MG63 (cell line): ENCODE measurements at places on chromosomes 4 and X.

DNA sequence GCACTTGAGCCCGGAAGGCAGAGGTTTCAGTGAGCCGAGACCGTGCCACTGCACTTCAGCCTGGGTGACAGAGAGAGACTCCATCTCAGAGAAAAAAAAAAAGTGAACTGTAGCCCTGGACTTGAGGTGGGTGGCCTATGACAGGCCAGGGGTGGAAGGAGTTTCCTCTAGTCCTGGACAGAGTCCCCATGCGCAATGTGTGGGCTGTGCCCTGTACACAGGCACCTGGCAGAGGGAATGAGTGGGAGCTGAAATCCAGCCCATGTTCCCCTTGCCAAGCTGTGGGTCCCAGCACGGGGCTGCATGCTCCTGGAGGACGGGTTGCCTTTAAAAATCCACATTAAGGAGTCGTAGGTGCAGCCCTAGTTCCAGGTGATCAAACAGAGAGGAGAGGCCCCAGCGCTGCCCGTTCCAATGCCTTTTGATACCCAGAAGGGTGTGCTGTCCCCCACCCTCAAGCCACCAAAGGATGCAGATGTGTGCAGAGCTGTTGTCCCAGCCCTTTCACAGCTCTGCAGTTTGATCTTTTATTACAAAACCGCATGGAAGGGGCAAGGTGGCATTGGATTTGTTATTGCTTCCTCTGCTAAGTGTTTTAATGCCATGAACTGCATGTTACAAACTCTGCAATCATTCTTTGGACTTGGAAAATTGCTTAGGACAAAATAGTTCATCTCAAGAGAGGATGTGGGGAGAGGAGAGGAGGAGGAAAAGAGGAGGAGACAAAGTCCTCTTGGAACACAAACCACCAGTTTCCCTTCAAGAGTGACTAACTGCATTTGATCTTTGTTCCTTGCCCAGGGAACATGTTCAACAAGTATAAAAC lies 38.0 kb upstream of the PDK3 start:
- no peak for DNase-seq

- DNase-seq: no peak
Observed at GRCh38 chr4:73193155-73193554, 65.4 kb downstream of the ANKRD17 start.

DNA sequence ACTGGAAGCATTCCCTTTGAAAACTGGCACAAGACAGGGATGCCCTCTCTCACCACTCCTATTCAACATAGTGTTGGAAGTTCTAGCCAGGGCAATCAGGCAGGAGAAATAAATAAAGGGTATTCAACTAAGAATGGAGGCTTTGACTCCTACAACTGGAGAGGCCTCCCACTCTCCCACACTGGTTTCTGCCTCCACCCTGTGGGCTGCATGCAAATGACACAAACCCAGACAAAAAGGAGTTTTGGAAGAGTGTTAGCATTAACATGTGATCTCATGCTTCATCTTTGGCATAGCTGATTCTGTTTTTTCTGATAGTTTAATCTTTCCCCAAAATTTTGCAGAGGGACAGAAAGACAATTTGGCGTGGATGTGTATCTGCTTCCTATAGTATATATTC lies 80.8 kb upstream of the IQCM start:
- DNase-seq: peak; percentile 37

DNA sequence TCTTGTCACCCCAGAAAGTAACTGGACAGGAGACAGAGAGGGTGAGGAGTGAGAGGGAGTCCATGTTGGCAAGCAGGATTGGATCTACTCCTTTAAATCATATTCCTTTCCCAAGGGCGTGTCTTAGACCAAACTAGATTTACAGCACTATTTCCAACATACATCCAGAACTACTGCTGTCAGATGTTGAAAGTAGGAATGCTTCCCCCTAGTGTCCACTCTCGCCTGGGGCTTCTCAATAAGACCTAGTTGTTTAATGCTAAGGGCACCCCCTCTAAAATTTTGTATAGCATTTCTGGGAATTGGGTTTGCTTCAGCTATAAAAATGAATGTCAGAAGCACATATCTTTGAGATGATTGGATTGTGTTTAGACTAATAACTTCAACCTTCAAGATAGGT lies 13.3 kb downstream of the OFD1 start:
- DNase-seq: peak; percentile 27

- no peak for DNase-seq
Observed at GRCh38 chrX:3516051-3516541, 169.6 kb upstream of the MXRA5 start.

GRCh38 chr4:184253072-184253420 lies 35.4 kb upstream of the ENPP6 start:
- DNase-seq: no peak

DNA sequence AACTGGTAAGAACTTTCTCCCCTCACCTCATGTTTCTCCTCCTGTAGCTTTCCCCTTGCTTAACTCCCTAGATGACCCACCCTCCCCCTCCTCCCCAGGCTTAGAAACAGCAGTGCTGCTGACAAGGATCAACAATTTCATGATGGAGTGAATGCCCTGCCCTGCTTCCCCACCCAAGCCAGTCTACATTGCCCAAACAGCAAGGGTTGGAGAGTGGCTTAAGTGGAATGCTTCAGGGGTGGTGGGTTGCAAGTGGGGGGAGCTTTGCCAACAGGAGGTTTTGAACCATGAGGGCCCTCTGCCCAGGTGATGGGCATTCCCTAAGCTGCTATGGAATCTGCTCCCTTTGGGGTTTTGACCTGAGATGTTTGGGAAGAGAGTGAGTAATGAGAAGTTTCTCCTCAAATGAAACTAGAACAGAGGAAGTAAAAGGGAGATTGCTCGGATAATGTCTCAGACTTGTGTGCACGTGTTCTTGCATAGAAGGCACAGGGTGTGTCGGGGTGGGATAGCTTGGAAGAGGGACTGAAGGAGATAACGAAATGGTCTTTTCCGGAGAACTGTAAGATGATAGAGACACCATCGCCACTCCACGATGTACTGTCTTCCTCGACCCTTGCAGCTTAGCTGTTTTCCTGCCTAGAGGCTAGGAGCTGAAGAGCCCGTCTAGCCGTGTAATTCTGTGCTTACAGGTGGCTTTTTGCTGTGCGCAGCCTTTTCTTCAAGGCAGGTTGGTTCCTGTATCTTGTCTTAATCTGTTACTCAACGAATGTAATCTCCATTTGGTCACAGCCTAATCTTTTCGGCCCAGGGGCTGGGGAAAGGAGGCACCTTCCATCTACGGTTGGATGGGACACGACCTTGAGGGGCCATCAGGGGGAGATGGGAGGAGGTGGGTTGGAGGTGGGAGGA lies 10.1 kb downstream of the GDPD2 start:
- no peak for DNase-seq
